ENCODE measurements at places on chromosomes 5 and 9. TPM values are rescaled to one million over a fixed set of nuclear protein-coding genes. Genes with fewer than 3 reads are reported as not detected.

GRCh38 chr5:39195198-39195826 lies 24.1 kb downstream of the FYB1 start:
- DNase-seq = no peak

The TICAM2 gene
- 0.40 TPM for total RNA-seq

The PTGER4 gene
- 53.7 TPM for total RNA-seq

The FCHO2 gene
- total RNA-seq = 1.3 TPM
